Testis (tissue), 5 donors: ENCODE measurements at places on chromosomes 2 and 18.

- H3K27ac ChIP-seq = no peak overlapping the region
- no peaks in the 10 kb centered on the region for H3K27me3 ChIP-seq
- no peaks in the 10 kb centered on the region for H3K36me3 ChIP-seq
- no peak for DNase-seq
Observed at GRCh38 chr2:228522276-228522675, 340.8 kb upstream of the SPHKAP start.

DNA sequence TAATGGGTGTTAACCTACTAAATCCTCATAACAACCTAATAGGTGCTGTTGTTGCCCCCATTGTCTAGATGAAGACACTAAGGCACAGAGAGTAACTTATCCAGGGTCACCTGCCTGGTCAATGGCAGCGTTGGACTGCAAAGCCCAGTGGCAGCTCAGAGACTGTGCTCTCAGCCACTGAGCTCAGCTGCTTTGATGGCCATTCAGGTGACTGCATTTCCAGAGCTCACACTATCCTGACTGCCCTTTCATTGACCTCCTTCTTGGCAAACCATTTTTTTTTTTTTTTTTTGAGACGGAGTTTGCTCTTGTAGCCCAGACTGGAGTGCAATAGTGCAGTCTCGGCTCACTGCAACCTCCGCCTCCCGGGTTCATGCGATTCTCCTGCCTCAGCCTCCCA lies 115.2 kb downstream of the MAPK4 start:
- H3K4me1 ChIP-seq = no peaks in the 10 kb centered on the region
- DNase-seq = no peak
- H3K27ac ChIP-seq = no peak overlapping the region
- H3K27me3 ChIP-seq = no peaks in the 10 kb centered on the region

DNA sequence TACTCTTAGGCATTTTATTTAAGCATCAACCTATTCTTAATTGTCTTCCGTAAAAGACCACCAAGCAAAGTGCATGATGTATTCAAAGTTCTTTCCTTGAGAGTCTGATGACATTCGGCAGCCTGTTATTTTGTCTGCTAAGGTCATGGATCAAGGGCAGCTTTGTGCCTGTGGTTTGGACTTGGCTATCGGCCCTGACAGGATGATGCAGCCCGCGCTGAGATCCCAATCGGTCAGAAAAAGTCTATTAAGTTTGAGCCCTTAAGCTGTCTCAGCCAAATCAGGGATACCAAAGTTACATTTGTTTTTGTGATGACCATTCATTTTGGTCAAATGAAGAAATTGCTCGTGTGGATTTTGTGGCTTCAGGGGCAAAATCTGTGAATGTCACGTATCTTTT lies 718.9 kb upstream of the FANCL start:
- no peaks in the 10 kb centered on the region for H3K27me3 ChIP-seq
- no peaks in the 10 kb centered on the region for H3K4me1 ChIP-seq
- no peak overlapping the region for H3K27ac ChIP-seq
- H3K4me3 ChIP-seq = no peak overlapping the region

GRCh38 chr2:232416521-232417470 lies 10.2 kb downstream of the ALPG start:
- H3K4me1 ChIP-seq = peaks cover 8% of the 10 kb centered on the region
- no peaks in the 10 kb centered on the region for H3K27me3 ChIP-seq
- no peak overlapping the region for H3K27ac ChIP-seq
- DNase-seq = no peak
- no peak overlapping the region for H3K4me3 ChIP-seq
- H3K36me3 ChIP-seq = no peaks in the 10 kb centered on the region

DNA sequence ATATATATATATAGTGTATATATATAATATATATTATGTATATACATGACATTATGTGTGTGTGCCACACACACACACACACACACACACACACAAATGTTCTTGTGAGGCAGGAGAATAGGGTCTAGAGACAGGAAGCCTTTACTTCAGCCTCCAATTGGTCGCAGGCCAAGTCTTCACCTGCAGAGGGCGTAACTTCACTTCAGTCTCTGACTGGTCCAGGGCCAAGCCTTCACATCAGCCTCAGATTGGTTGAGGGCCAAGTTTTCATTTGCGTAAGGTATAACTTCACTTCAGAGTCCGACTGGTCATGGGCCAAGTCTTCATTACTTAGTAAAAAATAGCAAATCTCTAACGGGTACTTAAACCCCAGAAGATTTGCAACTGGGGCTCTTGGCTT lies 13.2 kb upstream of the SS18 start:
- peak; percentile 32 for DNase-seq
- no peak overlapping the region for H3K27ac ChIP-seq
- no peaks in the 10 kb centered on the region for H3K4me1 ChIP-seq

DNA sequence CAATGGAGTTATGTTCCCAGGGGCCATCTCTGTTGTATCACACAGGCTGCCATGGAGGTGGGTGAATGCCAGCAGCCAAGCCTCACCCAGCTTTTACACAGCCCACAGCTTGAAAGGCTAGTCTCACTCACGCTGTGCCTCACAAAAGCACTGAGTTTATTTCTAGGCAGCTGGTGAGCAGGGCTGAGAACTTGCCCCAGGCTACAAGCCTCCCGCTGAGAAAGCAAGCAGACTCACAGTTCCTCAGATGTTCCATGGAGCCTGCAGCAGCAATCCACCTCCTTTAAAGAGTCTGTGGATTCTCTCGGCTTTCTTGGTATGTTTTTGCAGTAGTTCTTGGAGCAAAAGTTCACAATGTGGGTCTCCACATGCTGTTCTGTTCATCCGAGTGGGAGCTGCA lies 40.9 kb upstream of the ALKAL2 start:
- no peaks in the 10 kb centered on the region for H3K36me3 ChIP-seq
- no peaks in the 10 kb centered on the region for H3K4me1 ChIP-seq
- H3K27me3 ChIP-seq = no peaks in the 10 kb centered on the region
- no peak for DNase-seq
- no peak overlapping the region for H3K4me3 ChIP-seq

DNA sequence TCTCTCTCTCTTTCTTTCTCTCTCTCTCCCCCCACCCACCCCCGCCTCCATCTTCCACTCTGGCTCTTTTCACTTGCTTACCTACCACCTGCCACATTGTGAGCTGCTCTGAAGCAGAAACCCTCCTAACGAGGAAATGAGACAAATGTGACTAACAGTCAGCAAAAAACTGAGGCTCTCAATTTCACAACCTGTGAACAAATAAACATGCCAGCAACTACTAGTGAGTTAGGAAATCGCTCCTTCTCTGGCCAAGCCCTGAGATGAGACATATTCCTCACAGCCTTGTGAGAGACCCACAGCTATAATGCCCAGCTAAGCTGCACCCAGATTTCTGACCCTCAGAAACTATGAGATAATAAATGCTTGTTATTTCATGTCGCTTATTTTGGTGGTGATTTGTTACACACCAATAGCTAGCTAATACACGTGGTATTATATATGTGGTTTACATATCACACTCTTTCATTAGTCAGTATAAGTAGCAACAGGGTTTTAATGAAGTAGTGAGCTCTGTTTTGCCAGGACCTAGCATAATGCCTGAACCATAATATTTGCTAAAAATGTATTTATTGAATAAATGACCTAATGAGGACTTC lies 8.4 kb upstream of the ZNF521 start:
- no peak overlapping the region for H3K27ac ChIP-seq
- H3K27me3 ChIP-seq = no peaks in the 10 kb centered on the region
- no peak overlapping the region for H3K4me3 ChIP-seq
- no peak for DNase-seq

DNA sequence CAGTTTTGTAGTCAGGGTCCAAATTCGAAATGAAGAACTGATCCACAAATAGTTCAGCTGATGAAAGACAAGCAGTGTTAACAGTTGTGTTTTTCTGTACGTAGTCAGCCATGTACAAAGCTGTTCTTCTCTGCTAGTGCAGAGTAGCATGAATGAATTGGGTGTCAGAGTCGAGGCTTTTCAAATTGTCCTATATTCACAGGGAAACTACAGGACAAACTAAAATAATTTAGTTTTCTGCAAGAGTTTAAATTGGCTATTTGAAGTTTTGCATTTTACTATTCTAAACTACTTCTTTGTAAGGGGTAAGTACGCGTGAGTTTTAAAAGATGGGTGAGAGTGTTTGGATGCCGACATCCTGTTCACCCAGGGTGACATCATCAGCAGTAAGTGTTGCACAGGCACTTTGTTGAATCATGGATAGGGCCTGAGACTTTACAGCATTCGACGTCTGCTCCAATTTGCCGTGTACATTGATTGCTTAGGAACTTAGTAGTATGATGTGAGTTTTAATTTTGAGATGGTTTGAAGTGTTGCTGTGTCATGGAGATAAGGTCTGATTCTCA lies 147.2 kb upstream of the NFATC1 start:
- H3K4me1 ChIP-seq = peaks cover 6% of the 10 kb centered on the region
- no peaks in the 10 kb centered on the region for H3K36me3 ChIP-seq
- H3K27me3 ChIP-seq = no peaks in the 10 kb centered on the region

GRCh38 chr18:46324087-46324955 lies 220.1 kb downstream of the HAUS1 start:
- no peak overlapping the region for H3K4me3 ChIP-seq
- H3K27me3 ChIP-seq = no peaks in the 10 kb centered on the region
- H3K4me1 ChIP-seq = no peaks in the 10 kb centered on the region
- H3K36me3 ChIP-seq = no peaks in the 10 kb centered on the region

DNA sequence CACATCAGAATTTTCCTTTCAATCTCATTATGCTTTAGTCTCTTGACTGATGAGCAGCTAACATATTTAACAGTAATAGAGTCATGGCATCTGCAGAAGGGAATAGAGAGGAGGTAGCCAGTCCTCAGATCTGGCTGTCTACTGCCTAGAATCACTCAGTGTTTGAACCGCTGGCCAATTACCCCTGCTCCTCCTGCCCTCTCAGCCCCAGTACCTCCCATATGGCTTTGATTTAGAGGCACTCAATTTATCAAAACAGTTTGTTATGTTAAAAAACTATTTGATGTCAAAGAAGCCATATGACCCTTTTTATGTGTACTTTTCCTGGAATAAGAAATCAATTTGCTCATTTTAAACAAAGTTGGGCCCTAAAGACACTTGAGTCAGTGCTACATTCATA lies 355.2 kb downstream of the CMPK2 start:
- no peaks in the 10 kb centered on the region for H3K27me3 ChIP-seq
- no peaks in the 10 kb centered on the region for H3K4me1 ChIP-seq
- H3K36me3 ChIP-seq = no peaks in the 10 kb centered on the region
- H3K27ac ChIP-seq = no peak overlapping the region

DNA sequence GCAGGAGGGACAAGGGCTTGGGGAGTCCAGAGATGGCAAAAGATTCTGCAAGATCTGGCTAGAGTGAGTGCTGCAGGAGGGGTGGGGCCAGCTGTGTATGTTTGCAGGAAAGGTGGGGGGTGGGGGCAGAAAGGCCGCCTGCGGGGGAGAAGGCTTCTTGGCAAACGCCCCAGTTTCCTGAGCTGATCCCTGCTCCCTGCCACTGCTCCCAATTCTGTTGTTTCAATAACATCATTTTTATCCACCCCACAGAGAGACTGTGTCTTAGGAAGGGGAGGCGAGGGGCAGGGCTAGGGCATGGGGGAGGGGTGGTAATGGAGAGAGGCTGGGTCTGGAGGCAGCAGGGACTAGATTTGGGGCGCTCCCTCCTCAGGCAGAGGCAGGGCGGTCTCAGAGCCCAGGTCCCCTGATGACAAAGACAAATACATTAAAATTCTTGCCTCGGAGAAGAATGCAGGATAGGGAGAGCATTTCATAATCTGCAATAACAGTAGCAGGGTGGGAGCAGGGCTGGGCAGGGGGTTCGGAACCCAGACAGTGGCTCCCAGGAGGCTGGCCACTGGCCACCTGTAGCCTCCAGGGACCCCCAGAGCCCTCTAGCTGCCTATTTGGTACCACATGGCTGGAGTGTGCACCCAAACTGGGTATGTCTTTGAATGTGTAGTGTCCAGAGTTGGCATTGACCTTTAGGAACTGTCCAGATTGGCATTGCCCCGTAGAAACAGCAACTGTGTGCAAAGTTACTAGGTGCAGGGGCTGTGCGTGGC lies 2.1 kb upstream of the WNT6 start:
- no peaks in the 10 kb centered on the region for H3K36me3 ChIP-seq
- H3K4me3 ChIP-seq = no peak overlapping the region
- peak; percentile 65 for DNase-seq
- peaks cover 21% of the 10 kb centered on the region for H3K4me1 ChIP-seq
- no peaks in the 10 kb centered on the region for H3K27me3 ChIP-seq
- no peak overlapping the region for H3K27ac ChIP-seq

DNA sequence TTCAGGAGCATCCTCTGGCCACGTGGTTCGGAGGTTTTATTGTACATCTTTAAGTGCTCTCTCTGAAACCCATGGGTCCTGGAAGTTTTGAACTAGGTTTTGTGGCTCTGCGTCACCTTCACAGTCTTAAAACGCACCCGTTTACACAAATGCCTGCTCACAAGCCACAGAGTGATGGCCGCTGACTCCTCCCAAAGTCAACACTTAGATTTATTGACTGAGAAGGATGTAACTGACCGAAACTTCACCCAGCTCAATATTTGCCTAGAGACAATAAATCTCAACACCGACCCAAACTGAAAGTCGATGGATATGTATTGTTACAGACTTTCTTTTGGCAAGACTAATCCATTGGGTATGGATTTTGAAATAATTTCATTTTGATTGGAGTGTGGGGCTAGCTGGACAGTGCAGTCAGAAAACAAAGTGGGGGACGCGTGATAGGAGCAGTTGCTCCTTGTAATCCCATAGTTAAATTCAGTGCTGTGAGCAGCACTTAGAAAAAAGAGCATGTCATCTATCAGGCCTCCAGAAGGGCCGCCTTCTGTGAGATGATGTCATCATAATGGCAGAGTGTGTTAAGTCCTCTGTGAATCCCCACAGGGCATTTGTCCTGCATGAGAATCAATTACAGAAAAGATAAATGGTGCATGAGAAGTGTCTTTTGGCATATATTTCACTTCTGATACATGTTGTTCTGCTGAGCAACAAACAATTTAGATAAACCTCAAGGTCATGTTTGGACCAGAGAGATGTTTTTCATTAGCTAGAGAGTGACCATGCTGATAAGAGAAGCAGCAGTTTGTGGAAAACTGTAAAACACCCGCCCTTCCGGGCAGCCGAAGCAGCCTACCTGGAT lies 183.7 kb downstream of the INO80D start:
- no peak overlapping the region for H3K27ac ChIP-seq
- peaks cover 8% of the 10 kb centered on the region for H3K4me1 ChIP-seq
- no peaks in the 10 kb centered on the region for H3K27me3 ChIP-seq
- DNase-seq = peak; percentile 42
- H3K4me3 ChIP-seq = no peak overlapping the region
- no peaks in the 10 kb centered on the region for H3K36me3 ChIP-seq

DNA sequence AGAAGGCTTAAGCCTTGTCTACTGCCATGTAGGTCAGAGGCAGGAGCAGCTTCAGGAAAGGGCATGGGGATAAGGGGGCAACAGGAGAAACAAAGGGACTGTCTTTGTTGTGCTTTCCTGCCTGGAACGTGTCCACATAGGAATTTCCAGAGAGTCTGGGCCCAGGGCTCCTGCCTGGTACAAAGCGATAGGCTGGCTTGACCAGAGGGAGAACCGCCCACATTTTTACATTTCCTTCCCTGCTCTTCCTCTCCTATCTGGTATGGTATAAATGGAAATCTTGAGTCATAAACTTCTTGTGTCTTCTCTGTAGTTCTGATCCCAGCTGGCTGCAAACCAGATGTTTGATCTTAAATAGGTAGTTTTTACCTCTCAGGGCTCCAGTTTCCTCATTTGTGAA lies 414.8 kb downstream of the HRH4 start:
- H3K27ac ChIP-seq = no peak overlapping the region
- H3K4me3 ChIP-seq = no peak overlapping the region
- H3K27me3 ChIP-seq = no peaks in the 10 kb centered on the region
- no peaks in the 10 kb centered on the region for H3K36me3 ChIP-seq
- DNase-seq = no peak
